Activated naive CD4-positive, alpha-beta T cell treated with anti-CD3 and anti-CD28 coated beads, Interleukin-2, amount 50 U/mL, for 16 hours (primary cell): ENCODE measurements at places on chromosomes 3 and 15.

DNA sequence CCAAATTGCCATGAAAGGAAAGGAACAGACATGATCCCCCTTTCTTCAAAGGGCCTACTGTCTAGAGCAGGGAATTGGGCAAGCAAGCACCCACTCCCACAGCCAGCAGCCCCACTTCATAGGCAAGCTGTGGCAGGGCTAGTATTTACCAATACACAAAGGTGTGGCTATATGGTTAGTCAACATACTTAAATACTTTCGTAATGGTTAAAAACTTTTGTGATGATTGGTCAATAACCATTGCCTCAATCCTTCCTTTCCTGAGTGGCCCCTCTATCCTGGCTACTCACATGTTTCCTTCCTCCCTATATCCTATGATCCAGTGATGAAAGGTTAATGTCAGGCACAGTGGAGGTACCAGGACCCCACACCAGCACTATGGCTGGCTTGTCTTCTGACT, 30.1 kb upstream of the ARL8B start:
- no peak for DNase-seq

DNA sequence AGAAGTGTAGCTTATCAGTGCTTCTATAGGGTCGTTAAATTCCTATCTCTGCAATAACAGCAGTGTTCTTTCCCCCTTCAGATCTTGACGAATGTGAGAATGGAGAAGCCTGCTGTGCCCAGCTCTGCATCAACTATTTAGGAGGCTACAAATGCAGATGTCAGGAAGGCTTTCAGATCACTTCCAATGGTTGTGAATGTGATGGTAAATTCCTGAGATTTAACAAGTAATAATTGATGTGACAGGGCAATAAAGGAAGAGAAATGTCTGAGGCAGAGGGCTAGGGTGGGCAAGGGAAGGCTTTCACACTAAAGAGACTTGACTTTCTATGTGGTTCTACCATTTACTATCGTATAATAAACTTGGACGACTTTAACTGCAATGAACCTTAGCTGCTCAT, 711.7 kb upstream of the GOLIM4 start:
- no peak for DNase-seq

GRCh38 chr3:156519758-156520162, 35.2 kb downstream of the SSR3 start:
- DNase-seq: no peak

- no peak for DNase-seq
These were observed 73.8 kb upstream of the HRH1 start for GRCh38 chr3:11080492-11080891.

- DNase-seq: no peak
These were observed 66.8 kb upstream of the KBTBD8 start for GRCh38 chr3:66931291-66931690.

GRCh38 chr3:85950435-85950834, 991.6 kb downstream of the CADM2 start:
- no peak for DNase-seq

- no peak for DNase-seq
These were observed 1.4 kb downstream of the DHFR2 start for GRCh38 chr3:94061297-94061696.

DNA sequence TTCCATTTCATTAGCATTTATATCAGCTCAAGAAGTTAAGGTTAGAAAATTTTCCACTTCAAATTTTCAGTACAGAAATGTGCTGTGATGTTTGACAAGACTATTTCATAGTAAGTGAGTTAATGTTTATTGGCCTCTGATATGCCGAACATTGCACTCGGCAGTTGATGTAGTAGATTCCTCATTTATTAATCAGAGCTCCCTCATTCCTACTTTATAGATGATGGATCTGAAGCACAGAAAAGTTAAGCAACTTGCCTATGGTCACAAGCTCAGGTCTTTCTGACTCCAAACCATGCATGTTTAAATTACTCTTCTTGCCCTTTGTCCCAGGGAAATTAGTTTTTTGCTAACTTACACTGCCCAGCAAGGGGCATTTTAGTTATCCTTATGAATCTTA, 92.0 kb downstream of the ATG7 start:
- DNase-seq: no peak

DNA sequence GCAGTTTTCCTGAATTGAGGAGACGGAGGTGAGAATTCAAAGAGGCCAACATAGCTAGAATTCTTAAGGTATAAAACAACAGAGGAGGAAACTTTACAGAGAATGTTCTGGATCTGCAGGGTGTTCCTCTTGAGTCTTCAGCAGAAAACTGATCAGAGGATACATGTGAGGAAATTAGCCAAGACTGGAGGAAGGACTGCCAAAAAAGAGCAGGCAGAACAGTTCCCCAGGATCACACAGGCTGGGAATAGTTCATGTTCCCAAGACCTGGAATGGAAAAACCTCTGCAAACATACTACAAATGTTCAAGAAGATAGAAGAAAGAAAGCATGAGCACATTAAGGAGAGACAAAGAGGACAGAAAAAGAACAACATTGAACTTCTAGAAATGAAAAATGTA, 7.5 kb downstream of the SLC49A4 start:
- DNase-seq: no peak

- DNase-seq: no peak
These were observed 43.4 kb downstream of the GOLGA6A start for GRCh38 chr15:74038707-74039655.

DNA sequence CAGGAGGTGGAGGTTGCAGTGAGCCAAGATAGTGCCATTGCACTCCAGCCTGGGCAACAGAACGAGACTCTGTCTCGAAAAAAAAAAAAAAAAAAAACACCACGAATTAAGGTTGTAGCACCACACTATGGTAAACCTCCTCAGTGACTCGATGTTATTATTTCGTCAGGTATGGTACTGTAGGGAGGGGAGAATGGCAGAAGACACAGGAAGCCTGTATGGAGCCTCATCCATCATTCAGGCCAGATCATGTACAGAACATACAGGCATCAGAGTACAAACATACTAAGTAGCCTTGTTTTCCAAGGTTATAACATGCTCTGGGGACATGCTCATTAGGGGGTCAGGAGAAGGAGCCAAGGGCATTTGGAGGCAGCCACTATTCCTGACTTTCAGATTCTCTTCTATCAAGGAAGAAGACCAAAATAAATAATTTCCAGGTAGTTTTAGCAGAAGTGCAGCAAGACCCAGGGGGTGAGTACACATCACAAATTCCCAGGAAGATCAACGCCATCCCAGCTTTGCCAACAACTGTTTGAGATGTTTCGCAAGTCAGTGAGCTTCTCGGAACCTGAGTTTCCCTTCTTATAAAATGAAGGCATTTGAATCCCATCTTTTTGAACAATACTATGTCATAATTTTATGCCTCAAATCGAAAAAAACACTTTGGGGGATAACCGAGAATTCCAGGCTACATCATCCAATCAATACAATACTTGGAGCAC, 79.8 kb downstream of the FOXP1 start:
- DNase-seq: no peak

DNA sequence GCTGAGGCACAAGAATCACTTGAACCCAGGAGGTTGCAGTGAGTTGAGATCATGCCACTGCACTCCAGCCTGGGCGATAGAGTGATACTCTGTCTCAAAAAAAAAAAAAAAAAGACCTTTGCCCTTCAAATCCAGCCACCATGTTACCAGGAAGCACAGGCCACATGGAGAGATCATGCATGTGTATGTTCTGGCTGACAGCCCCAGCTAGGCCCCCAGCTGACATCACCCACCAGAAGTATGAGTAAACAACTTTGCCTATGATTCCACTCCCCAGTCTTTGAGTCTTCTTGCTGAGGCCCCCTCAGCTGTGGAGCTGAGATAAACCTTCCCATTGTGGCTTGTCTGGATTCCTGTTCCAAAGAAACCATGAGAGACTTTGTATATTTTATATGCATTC, 3.3 kb upstream of the ARIH2 start:
- DNase-seq: no peak

- no peak for DNase-seq
These were observed 46.4 kb downstream of the LRIG1 start for GRCh38 chr3:66454464-66454859.

GRCh38 chr3:42719002-42719401, 16.4 kb upstream of the HHATL start:
- no peak for DNase-seq
